ENCODE measurements at places on chromosomes 13 and 19.
A peak's percentile ranks its signal among the peaks of the same experiment; 100 is the strongest.

DNA sequence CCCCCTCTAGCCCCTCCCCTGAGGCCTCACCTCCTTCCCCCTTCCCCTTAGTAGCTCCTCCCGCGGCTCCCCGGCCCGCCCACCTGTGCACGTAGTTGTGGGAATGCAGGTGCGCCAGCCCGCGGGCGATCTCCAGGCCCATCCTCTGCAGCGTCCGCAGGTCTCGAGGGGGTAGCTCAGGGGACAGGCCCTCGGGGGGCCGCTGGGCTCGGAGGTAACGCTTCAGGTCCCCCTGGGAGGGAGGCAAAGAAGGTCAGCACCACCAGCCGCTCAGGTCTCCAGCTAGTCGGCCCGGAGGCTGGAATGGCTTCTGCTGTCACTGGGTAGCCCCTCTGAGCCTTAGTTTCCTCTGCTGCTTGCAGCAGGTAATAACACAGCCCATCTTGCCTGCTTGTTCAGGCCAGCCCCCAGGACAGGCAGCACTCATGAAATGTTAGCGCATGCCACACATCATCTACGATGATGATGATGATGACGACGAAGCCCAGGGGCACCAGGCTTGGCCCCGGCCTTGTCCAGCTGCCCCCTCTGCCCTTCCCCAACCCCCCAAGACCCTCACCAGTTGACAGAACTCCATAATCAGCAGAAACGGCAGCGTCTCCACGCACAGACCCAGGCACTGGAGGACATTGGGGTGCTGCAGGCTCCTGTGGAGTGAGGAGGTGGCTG, 9.2 kb downstream of the LMTK3 start:
- no peaks in the 10 kb centered on the region for H3K36me3 ChIP-seq
- no peak for DNase-seq
- peaks cover 35% of the 10 kb centered on the region for H3K27me3 ChIP-seq
- peaks cover 21% of the 10 kb centered on the region for H3K4me1 ChIP-seq

- H3K4me3 ChIP-seq, result no peak overlapping the region
- H3K4me1 ChIP-seq, result peaks cover 5% of the 10 kb centered on the region
- H3K36me3 ChIP-seq, result no peaks in the 10 kb centered on the region
- peaks cover 28% of the 10 kb centered on the region for H3K27me3 ChIP-seq
- no peak for DNase-seq
Measured at GRCh38 chr19:3807131-3807480, 20.9 kb upstream of the MATK start.

- no peak overlapping the region for H3K4me3 ChIP-seq
- no peaks in the 10 kb centered on the region for H3K36me3 ChIP-seq
- DNase-seq, result no peak
Measured at GRCh38 chr13:30857018-30857417, 49.1 kb upstream of the MEDAG start.

- DNase-seq, result no peak
- no peaks in the 10 kb centered on the region for H3K36me3 ChIP-seq
- no peak overlapping the region for H3K27ac ChIP-seq
- H3K27me3 ChIP-seq, result no peaks in the 10 kb centered on the region
- H3K4me3 ChIP-seq, result no peak overlapping the region
Measured at GRCh38 chr13:73913751-73914518, 220.3 kb downstream of the KLF12 start.

GRCh38 chr19:14530005-14530348, 583 bp downstream of the TECR start:
- no peaks in the 10 kb centered on the region for H3K27me3 ChIP-seq
- no peaks in the 10 kb centered on the region for H3K36me3 ChIP-seq
- peak; percentile 87 for DNase-seq
- H3K27ac ChIP-seq, result peak overlapping the region; percentile 94
- peaks cover 68% of the 10 kb centered on the region for H3K4me1 ChIP-seq
- peak overlapping the region; percentile 89 for H3K4me3 ChIP-seq

DNA sequence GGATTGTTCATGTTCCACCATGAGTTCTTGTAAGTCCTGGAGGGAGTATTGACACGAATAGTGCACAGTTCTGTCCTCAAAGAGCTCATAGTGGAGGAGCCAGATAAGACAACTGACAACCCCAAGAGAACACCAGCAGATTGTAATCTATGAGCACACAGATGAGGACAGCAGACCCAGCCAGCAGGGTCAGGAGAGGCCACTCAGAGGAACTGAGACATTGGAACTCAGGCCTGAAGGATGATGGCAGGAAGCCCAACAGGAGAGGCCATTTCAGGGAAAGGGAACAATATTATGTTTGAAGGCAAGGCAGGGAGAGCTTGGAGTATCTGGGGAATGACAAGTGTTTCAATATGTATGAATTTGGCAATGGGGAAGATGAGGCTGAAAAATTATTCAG, 63.7 kb upstream of the IPO5 start:
- H3K4me3 ChIP-seq, result no peak overlapping the region
- H3K27me3 ChIP-seq, result no peaks in the 10 kb centered on the region
- H3K4me1 ChIP-seq, result no peaks in the 10 kb centered on the region
- no peak for DNase-seq
- no peak overlapping the region for H3K27ac ChIP-seq

Measured in suprapubic skin (tissue), 4 donors.